SK-N-SH (cell line): ENCODE measurements at places on chromosomes 13 and 19. TPM values are rescaled to one million over a fixed set of nuclear protein-coding genes. Genes with fewer than 3 reads are reported as not detected.

The C5AR2 gene
- polyA plus RNA-seq, result 0.02 TPM in 1 of 2 replicates, not detected in the other

The SIAH3 gene
- polyA plus RNA-seq, result 0.08 TPM in 2 replicates

The RASAL3 gene
- 0.02 TPM in 2 replicates for polyA plus RNA-seq

The CYP2F1 gene
- not detected in 2 replicates for polyA plus RNA-seq

The ZNF382 gene
- polyA plus RNA-seq, result 2.3 and 3.5 TPM in 2 replicates

The CA11 gene
- polyA plus RNA-seq, result 13.1 and 13.5 TPM in 2 replicates

The TJP3 gene
- polyA plus RNA-seq, result 0.24 and 0.36 TPM in 2 replicates

The ZNF714 gene
- polyA plus RNA-seq, result 5.4 and 6.0 TPM in 2 replicates

The ERFL gene
- 0.03 and 0.07 TPM in 2 replicates for polyA plus RNA-seq

The NLRP5 gene
- polyA plus RNA-seq, result not detected in 2 replicates

The TINCR gene
- polyA plus RNA-seq, result 0.02 and 0.03 TPM in 2 replicates

The SERTM1 gene
- polyA plus RNA-seq, result 0.05 and 0.06 TPM in 2 replicates

The CNN1 gene
- polyA plus RNA-seq, result 4.6 and 6.6 TPM in 2 replicates

The SOX21 gene
- polyA plus RNA-seq, result not detected in 2 replicates

The TMEM86B gene
- polyA plus RNA-seq, result 2.0 and 3.0 TPM in 2 replicates

The CFAP97D2 gene
- polyA plus RNA-seq, result not detected in 2 replicates

The ZSCAN4 gene
- not detected in 2 replicates for polyA plus RNA-seq

The INSR gene
- polyA plus RNA-seq, result 1.9 and 3.6 TPM in 2 replicates

The ZNF85 gene
- polyA plus RNA-seq, result 2.0 and 2.9 TPM in 2 replicates

The CYP4F11 gene
- polyA plus RNA-seq, result 0.23 and 0.31 TPM in 2 replicates

The PCDH9 gene
- 1.3 and 1.9 TPM in 2 replicates for polyA plus RNA-seq

The RINL gene
- 3.8 and 4.0 TPM in 2 replicates for polyA plus RNA-seq

The CYSLTR2 gene
- polyA plus RNA-seq, result 0.12 and 0.41 TPM in 2 replicates

The SLC8A2 gene
- polyA plus RNA-seq, result 0.29 and 0.58 TPM in 2 replicates

The ZNF536 gene
- 0.41 and 0.57 TPM in 2 replicates for polyA plus RNA-seq

The STOML3 gene
- not detected in 2 replicates for polyA plus RNA-seq

The ZNF154 gene
- not detected in 2 replicates for polyA plus RNA-seq
